Aorta (tissue), 5 donors: ENCODE measurements at places on chromosomes 2 and 18.
A peak's percentile ranks its signal among the peaks of the same experiment; 100 is the strongest.

DNA sequence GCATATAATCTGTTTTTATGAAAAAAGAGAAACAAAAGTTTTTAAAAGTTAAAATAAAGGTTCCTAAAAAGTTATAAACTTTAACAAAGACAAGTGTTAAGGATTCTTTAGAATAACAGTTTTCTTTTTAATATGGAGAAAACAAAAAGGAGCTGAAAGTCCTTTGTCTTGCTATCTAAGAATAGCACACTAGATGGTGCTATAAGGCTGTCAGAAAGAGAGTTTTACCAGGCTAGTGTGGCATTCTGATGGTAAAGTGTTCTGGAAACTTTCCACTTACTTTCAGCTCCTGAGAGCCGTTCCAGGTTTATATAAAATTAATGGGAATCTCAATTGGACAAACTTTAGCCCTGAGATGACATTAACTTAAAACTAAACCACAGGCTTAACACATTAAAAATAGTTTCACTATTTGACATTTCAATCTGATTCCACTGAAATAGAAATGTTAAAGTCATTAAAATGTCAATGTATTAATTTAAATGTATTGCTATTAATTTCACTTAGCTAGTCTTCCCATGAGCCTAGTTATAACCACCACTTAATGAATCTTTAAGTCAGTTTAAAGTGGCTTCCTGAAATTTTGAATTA is 3.7 kb downstream of the FBXO48 start:
- DNase-seq = no peak

DNA sequence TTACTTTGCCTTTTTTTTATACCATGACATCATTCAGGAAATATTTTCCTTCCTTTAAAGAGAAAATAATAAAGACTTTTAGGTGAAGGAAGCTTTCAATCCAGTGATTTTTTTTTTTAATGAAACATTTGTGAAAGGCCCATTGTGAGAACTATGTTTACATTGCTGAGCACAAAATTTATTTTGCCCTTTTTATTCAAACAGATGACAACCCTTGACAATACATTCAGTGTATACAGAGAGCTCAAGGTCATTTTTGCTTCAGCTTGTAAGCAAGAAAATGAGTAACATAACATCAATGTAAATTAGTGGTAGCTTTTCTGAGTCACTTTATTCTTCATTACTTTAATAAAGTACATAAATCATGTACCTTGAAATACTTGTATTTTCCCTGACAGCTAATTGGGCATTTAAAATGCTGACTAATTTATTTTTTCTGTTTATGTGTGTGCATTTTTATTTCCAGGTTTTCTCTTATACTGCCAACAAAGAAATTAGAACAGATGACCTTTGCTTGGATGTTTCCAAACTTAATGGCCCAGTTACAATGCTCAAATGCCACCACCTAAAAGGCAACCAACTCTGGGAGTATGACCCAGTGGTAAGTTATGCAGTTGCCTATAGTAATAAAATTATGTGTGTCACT is 121.6 kb downstream of the GALNT1 start:
- no peak for DNase-seq

DNA sequence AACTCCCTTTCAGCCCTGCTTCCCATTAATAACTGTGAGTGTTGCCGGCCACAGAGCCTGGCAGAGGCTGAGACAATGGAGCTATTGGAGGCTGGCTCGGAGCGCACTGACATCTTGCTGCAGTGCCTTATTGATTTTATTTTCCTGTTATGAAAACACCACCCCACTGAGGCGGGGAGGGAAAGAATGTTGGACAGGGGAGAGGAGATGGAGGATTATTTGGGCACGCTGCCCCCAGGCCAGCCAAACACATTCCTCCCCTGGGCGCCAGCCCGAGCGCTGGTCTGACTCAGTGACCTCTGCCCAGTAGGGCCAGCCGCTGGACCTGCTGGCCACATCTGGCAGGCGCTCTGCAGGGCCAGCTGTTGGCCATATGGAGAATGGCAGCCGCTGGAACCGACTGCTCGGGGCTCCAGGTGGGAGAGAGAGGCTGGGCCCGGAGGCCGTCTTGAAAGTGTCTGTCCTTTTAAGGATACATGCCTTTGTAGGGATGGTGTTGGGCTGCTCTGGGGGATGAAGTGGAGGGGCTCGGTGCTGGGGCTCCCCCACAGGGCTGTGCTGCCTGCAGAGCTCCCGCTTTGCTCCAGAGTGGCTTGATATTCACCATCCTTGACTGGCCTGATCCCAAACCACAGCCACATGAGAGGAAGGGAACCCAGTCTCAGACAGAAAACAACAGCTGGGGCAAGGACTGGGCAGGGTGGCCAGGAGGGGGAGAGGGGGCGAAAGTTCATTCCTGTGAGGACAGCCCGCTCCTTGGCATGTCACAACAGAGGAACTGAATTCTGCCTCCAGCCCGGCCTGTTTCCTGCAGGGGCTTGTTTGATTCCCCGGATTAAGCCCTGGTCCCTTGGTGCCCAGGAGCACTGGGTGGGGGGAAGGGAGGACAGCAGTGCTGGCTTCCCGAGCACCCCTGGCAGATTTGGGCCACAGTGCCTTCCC is 179.0 kb downstream of the KLHL29 start:
- peak; percentile 83 for DNase-seq

DNA sequence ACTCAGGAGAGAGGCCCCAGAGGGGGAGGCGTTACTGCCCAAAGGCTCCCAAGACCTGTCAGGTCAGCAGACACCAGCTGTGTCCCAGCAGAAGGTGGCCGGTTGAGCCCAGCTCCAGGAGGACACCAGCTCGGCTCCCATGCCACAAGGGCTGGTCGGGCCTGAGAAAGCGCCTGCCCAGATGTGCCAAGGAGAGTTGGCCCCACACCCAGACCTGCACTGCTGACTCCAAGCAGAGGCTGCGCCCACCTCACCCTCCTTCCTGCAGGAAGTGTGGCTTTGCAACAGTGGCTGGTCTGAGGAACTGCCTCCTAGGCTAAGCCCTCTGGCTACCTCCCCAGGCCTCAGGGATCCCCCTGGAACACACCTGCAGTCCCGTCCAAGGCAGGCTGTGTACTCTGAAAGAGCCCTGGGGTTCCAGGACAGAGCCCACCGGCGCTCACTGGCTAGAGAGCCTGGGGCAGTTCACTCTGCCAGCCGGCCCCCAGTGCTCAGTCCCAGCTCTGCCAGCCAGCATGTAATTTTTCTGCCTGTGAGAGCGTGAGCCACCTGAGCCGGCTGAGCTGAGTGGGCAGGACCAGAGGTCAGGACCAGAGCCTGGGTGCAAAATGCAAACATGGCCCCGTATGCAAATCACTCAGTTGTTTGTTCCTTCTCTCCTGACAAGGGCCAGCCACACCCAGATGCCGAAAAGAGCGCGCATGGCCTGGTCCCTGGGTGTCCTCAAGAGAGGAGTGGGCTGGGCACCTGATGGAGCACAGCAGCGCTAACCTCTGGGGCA is 36.9 kb upstream of the PTMA start:
- DNase-seq = no peak

GRCh38 chr2:15944325-15945017 is 4.1 kb downstream of the MYCN start:
- no peak for DNase-seq

DNA sequence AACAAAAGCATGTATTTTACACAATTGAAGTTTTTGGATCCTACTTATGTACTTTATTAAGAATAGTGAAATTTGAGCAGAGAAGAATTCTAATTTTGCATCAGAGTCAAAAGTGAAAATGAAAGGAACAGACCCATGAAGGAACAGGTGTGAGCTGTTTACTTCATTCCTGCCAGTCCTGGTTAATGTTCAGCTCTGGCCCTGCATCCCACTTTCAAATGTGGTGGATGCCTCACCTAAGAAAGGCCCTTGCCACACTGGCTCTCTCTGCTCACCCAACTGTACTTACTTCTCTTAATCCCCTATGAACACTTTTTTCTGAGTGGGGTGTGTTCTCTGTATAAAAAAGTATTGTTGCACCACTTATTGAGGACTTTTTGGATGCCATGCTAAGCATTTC is 22.2 kb downstream of the FAM110C start:
- DNase-seq = no peak

GRCh38 chr18:59054496-59055287 is 85.0 kb upstream of the SEC11C start:
- no peak for DNase-seq

DNA sequence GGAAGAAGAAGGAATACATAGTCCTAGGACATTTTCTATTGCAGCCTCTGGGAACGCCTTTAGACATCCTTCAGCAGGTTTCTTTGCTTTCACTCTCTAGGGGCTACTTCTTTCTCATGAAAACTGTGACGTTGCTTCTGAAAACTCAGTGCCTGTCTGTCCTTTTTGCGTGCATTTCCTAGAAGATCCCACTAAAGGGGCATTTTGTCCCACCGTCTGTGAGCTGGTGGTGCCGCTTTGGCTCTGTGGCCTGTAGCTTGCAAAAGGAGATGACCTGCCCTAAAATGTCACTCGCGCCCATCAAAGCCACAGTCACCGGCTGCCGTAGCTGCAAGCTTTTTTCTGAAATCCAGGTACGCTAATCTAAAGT is 579 bp downstream of the STAT4 start:
- no peak for DNase-seq

- DNase-seq = no peak
Measured at GRCh38 chr2:64799592-64800252, 146.0 kb upstream of the SERTAD2 start.

DNA sequence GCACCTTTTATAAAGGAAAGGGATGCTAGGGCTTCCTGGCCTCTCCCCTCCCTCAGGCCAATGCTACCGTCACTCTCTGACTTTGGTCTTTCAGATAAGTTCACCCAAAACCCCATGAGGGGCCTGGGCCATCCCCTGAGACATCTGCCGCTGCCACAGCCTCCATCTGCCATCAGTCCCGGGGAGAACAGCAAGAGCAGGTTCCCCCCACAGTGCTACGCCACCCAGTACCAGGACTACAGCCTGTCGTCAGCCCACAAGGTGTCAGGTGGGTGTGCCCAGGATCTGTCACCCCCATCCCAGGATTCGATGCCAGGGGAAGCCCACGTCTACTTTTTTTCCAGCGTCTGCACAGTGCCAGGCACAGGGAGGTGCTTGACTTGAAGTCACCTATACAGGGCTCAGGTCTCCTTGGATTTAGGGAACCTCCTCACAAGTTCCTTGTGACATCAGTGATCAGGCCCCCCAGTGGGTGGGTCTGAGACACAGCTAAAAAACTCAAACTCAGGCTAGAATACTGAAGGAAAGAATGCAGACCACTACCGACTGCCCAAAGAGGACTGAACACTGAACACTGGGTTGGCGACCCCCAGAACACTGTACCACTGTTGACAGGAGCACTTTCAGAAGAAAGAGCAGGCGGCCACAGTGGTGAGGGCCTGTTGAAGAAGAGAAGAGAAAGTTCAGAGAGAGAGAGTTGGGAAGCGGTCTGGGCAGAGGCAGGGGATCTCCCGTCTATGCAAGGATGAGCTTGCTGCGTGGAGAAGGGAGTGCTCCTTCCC is 85.3 kb downstream of the EPAS1 start:
- DNase-seq = no peak

- DNase-seq = no peak
Measured at GRCh38 chr2:99619151-99619550, 129.3 kb upstream of the REV1 start.

GRCh38 chr2:43612944-43613343 is 17.1 kb upstream of the THADA start:
- DNase-seq = no peak

DNA sequence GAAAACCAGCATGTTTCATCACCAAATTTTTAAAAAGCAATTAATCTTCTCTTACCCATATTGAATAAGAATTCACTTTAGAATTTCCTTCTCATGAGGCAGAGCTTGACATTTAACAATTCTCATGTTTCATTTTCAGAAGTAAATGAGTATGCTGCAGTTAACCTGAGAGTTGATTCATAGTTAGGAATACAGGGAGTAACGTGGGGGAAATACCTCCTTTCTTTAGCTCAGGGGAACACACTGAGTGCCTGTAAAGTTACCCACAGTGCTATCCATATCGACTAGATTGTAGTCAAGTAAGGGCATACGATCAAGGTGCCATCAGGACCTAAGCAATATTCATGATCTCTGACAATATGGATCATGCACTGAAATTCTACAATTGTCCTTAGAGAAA is 38.9 kb upstream of the ATIC start:
- no peak for DNase-seq

GRCh38 chr2:220669324-220669723 is 902.8 kb downstream of the EPHA4 start:
- DNase-seq = no peak

DNA sequence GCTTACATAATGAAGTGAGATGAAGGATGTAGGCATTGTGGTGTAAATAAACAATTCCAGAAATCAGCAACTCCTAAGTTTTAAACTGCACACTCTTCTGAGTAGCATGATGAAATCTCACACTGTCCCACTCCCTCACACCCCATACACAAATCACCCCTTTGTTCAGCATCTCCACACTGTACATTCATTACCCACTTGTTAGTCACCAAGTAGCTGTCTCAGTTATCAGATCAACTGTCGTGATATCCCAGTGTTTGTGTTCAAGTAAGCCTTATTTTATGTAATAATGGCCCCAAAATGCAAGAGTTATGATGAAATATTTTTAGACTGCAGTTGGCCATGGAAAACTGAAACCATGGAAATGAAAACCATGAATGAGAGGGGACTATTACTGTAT is 135.7 kb downstream of the GRB14 start:
- no peak for DNase-seq

GRCh38 chr2:33272001-33272400 is 204.4 kb upstream of the RASGRP3 start:
- DNase-seq = no peak

GRCh38 chr2:57402096-57402495 is 644.5 kb upstream of the VRK2 start:
- no peak for DNase-seq

DNA sequence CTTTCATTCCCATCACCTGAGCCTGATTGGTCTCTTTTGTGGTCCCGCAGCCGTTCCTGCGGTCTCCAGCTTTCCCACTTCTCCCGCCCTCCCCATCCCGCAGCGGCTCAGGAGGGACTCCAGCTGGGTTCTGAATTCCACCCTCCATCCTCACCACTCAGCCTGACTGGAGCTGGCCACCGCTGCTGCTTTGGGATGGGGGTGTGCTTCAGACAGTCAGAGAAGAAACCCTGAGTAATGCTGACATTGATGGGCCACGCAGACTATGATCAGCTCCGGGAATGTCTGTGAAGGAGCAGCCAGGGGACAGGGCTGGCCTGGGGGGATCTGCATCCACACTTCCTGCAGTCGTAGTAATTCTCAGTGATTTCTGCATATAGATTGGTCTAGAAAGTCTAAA is 45.9 kb upstream of the TXNDC2 start:
- DNase-seq = no peak

DNA sequence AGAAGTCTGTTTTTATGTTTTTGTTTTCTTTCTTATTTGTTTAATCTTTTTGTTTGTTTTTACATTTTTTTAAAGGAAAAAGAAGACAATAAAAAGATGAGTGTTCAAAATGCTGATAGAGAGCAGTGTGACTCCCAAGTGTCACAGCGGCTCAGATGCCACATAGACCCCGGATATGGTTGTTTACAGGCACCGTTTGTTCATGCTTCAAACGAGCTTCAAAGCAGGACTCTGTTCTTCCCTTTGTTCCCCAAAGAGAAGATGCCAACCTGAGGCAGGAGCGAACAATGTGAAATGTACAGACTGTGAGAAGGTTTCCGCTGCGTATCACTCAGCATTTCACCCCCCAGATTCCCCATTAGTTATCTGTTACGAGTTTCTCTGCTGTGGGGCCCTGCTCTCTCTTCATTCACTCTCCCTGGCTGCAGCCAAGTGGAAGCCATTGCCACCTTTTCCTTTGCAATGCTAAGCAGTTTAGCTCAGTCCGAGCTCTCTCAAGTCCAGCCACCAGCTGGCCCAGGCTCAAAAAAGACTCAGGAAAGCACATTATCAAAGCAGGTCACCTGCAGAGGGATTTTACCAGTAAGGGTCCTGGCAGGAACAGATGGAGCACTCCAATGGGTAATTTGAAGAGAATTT is 36.4 kb upstream of the PHLPP1 start:
- no peak for DNase-seq

- DNase-seq = no peak
Measured at GRCh38 chr2:105143094-105143466, 98.5 kb upstream of the GPR45 start.
